Activated CD8-positive, alpha-beta T cell treated with anti-CD3 and anti-CD28 coated beads for 36 hours (primary cell): ENCODE measurements at places on chromosomes 6 and 20. TPM values are rescaled to one million over a fixed set of nuclear protein-coding genes. Genes with fewer than 3 reads are reported as not detected.

DNA sequence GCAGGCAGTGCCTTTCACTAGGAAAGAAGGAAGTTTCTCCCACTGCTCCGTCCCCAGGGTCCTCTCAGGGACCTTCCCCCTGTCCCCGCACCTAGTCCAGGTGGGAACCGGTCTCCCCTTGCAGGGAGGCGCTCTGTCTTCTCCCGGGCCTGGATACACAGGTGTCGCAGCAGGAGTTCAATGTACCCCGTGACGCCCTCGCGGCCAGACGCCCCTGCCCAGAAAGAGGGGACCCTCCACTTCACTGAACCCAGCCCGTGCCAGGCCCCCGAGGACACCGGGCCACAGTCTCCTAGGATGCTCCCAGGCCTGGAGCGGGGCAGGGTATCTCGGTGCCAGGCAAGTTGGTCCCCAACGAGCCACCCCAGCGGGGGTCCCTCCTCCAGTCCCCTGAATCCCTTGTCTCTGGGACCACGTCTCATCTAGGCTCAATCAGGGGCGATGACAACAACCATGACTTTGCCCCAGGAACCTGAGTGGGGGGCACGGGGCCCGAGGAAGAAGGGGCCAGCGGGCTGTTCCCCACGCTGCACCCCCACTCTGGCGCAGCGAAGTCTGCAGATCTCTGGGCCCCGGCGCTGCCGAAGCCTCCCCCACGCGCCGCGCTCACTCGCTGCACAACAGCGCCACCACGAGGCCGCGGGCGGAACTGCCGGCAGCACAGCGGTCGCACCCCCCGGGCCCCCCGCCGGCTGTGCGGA is 103.0 kb downstream of the EDN3 start:
- DNase-seq = peak; percentile 78

DNA sequence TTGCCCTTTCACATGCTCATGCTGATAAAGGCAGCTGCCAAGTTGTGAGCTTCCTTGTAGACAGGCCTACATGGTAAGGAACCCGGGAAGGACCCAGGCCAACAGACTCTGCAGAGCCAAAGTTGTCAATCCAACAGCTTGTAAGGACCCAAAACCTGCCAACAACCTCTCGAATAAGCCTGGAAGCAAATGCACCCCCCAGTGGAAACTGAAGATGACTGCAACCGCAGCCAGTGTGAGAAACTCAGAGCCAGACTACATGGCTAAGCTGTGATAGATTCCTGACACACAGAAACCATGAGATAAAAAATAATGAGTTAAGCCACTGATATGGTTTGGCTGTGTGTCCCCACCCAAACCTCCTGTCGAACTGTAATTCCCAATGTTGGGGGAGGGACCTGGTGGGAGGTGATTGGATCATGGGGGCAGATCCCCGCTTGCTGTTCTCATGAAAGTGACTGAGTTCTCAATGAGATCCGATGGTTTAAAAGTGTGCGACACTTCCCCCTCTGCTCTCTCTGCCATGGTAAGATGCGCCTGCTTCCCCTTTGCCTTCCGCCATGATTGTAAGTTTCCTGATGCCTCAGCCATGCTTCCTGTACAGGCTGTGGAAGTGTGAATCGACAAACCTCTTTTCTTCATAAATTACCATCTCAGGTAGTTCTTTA is 18.8 kb upstream of the CLPSL2 start:
- DNase-seq = peak; percentile 32

DNA sequence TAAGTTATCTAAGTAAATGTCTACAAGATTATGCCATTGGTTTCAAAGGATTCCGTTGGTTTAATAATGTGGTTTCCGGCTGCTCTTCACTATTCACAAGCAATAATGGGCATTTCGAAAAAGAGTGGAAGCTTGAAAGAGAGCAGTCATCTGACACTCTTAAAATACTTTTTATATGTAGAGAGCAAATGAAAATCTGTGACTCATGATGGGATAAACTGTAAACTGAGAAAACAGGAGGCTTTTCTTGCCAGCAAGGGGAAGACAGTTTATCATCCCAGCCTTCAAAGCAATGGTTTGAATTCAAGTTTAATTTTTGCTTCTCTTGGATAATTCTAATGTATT is 145.7 kb downstream of the KHDC1L start:
- DNase-seq = no peak

- DNase-seq = no peak
Observed at GRCh38 chr6:170091639-170092579, 199.0 kb downstream of the DLL1 start.

DNA sequence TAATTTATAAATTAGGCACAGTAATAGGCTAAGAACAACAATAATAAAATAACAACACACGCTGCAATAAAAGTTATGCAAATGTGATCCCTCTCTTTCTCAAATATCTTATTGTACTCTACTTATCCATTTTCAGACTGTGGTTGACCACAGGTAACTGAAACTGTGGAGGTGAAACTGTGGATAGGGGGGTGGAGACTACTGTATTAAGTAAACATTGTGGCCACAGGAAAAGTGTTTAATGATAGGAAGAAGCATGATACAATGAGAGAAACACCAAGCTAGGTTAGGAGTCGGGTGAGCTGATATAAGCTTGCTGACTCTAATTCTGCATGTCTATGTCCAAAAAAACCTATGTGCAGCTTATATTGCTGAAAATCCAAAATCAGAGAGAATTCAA is 23.0 kb downstream of the NHLRC1 start:
- no peak for DNase-seq

GRCh38 chr20:7926767-7927166 is 13.5 kb downstream of the HAO1 start:
- DNase-seq = peak; percentile 4

GRCh38 chr6:127404133-127404532 is 55.1 kb downstream of the KIAA0408 start:
- no peak for DNase-seq

DNA sequence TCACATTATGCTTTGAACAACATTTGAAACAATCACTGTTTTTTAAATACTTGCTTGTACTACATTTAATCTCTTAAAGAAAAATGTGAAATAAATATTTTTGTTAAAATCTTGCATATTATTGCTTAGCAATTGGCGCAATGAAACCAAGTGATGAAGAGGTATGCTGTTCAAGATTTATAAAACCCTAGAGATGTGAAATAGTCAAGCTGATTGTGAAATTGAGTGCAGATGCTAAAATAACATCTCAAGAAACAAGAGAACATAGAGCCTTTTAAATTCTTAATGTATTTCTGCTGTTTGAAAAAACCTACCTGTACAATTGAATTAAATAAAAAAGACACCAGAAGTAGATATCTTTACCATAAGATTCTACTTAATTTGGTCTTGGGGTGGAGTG is 179.2 kb upstream of the MCHR2 start:
- no peak for DNase-seq

- DNase-seq = no peak
Observed at GRCh38 chr6:3631877-3632276, 119.6 kb downstream of the PXDC1 start.

DNA sequence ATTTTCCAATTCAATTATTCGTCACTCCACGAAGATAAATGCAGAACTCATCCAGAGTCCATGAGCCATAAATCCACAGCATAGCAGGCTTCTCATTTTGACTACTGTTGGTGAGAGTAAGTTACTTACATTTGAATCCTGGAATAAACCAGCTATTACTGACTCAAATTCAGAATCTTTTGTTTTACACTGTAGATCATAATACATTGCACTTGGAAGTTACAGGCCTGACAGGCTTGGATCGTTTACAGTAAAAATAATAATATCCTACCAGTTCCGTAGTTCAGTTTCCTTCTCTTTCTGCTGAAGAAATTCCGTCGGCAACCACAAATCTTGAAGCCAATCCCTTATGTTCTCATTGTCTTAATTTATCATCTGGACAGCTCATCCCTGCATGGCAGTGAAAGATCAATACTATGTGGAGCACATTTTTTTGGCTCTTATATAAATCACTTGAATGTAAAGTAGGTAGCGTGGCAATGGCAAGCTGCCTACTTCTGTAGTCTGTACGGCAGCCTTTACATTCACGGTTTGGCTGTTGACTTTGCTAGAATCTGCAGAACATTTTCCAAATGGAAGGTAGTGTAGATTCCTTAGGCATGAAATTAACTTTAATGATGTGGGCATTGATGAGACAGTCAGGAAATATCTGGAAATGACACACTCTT is 142.9 kb downstream of the WDR27 start:
- no peak for DNase-seq

- DNase-seq = peak; percentile 83
Observed at GRCh38 chr6:111805511-111806164, 67.6 kb downstream of the FYN start.

DNA sequence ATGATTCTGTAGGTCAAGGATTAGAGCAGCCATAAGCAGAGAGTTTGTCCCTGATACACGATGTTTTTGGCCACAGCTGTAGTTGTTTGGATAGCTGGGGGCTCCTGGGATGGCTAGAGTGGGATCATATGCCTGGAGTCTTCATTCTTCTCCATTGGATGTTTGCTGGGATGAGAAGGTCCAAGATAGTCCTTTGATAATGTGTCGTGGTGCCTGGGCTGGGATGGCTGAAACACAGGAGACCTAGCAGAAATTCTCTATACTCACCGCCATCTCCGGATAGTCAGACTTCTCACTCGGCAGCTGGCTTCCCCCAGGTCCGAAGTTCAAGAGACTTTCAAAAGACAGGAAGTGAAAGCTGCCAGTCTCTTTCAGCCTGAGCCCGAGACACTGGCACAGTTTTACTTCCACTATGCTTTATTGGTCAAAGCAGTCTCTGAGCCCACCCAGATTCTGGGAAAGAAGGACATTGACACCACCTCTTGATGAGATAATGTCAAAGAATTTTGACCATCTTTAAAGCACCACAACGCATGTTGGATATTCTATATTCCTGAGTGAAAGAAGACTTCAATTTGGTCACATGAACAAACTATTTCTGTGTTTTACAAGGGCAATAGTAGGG is 16.0 kb downstream of the MARCKS start:
- DNase-seq = peak; percentile 34

- no peak for DNase-seq
Observed at GRCh38 chr6:15744818-15745402, 82.1 kb upstream of the DTNBP1 start.

GRCh38 chr6:30311671-30312070 is 15.1 kb upstream of the TRIM39 start:
- no peak for DNase-seq

- no peak for DNase-seq
Observed at GRCh38 chr6:79413562-79414002, 123.6 kb downstream of the LCA5 start.

GRCh38 chr6:116244284-116244683 is 9.6 kb downstream of the TSPYL4 start:
- DNase-seq = no peak

DNA sequence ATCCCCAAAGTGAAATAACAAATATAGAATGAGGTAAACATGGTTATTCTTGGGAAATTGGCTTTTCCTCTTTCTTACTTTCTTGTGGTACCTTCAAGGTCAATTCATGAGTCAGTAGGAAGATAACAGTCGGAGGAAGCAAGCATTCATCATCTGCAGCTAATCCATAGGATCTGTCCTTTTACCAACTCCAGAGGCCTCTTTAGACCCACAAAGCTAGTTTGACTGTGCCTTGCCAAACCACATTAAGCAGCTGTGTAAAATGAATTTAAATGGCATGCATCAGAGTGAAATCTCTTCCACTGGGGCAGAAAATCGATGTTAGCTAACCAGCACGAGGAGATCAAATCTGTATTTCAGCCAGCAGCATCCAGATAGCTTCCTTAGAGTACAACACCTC is 171.3 kb downstream of the TMEM242 start:
- DNase-seq = no peak

GRCh38 chr6:46882645-46883044 is 39.1 kb downstream of the ADGRF5 start:
- DNase-seq = no peak

DNA sequence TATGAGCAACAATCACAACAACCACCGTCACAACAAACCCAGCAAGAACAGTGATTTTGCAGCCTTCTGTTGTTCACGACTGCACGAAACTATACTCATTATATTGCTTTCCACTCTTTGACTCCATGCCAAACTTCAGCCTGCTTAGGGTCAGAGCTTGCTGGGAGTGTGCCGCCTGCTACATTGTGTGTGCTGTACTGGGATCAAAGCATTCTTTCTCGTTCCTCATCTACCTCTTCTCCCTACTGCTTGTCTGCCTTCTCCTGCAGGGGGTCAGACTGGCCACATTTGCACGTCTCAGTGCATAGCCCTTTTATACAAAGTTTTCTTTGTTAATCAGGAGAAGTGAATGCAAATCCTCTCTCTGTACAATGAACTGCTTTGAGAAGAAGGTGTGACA is 401.6 kb upstream of the CITED2 start:
- DNase-seq = no peak

- DNase-seq = no peak
Observed at GRCh38 chr20:16243470-16243869, 329.8 kb downstream of the KIF16B start.

DNA sequence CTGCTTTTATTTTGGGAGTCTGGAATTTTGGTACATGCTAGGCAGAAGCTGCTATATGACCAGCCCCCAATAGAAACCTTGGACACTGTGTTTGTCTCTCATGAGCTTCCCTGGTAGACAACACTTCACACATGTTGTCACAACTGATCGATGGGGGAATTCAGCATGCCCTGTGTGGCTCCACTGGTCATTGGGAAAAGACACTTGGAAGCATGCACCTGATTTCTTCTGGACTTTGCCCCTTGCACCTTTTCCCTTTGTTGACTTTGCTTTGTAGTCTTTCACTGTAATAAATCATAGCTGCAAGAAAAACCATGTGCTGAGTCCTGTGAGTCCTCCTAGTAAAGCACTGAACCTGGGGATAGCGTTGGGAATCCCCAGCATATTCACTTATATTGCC is 7.9 kb upstream of the WFDC10A start:
- DNase-seq = no peak

GRCh38 chr6:51292659-51293058 is 474.0 kb downstream of the TFAP2B start:
- no peak for DNase-seq

The NRN1 gene
- total RNA-seq = 5.9 TPM

The DDO gene
- total RNA-seq = not detected

The WFDC10B gene
- total RNA-seq = not detected

The PLN gene
- not detected for total RNA-seq

The TRIM38 gene
- total RNA-seq = 8.0 TPM

The TRIM40 gene
- not detected for total RNA-seq

The SEL1L2 gene
- not detected for total RNA-seq

The RNF39 gene
- not detected for total RNA-seq

The RFX6 gene
- not detected for total RNA-seq

The C6orf163 gene
- total RNA-seq = 1.3 TPM

The PTPRT gene
- not detected for total RNA-seq
